ENCODE measurements at places on chromosomes 2 and 18.

DNA sequence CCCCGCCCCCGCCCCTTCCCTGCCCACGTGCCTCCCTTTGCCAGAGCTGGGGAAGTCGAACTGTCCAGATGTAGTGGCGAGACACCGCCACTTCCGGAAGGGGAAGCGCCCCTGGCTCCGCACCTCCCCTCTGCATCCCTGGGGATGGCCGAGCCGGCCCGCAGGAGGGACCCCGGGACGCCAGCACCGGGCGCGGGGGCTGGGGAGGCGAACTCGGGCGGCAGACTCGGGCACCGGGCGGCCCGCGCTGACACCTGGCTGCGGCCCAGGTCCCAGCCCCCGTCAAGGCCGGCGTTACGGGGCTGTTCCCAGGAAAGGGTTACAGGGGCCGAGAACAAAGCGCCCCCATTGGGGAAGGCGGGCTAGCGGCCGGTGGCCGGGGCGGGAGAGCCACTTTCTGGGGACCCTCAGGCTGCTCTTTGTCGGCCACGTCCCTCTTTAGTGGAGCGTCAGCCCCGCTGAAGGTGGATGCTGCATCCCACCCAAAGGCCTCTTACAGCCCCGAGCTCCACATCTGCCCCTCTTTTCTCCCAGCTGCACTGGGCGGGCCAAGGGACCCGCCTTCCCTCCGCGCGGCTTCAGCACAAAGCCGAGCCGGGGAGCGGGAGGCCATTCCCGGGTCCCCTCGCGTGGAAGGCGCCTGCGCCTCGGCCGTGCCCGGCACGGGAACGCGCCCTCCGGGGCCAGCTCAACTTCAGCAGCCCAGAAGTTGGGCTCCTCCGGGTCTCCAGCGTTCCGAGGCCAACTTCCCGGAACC is 1.3 kb downstream of the SDC1 start:
- DNase-seq: peak; percentile 69

- peak; percentile 94 for DNase-seq
These were observed 8.7 kb downstream of the CHMP1B start for GRCh38 chr18:11859903-11860407.

- DNase-seq: no peak
These were observed 6.6 kb upstream of the C2orf72 start for GRCh38 chr2:231030725-231031124.

DNA sequence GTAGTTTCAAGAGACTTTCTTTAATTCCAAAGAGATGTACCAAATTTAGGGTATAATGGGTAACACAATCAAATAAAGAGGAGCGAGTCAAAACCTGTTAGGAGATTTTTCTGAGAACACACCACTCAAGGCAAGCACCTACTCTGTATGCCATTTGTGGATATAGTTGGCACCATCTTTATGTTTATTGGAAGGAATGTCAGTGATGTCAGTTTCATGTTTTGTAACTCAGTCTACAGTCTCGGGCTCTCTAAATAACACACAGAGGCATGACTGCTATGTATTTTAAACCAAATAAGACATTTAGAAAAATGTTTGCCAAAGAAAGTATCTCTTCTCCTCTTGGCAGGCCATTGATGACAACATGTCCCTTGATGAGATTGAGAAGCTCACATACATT is 59.7 kb downstream of the CPS1 start:
- DNase-seq: no peak

DNA sequence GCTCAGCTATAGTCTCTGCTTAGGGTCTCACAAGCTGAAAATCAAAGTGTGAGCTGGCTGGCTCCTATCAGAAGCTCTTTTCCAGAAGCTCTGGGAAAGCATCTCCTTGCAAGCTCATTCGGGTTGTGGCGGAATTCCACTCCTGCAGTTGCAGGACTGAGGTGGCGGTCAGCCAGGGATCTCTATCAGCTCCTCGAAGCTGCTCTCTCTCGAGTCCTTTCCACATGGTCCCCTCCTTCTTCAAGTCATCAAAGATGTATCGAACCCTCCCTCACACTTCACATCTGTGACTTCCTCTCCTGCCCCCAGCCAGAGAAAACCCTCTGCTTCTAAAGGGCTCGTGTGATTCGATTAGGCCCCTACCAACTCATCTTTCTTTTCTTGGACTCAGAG is 141.7 kb downstream of the ZFP36L2 start:
- no peak for DNase-seq

GRCh38 chr2:197184959-197185586 is 125.5 kb downstream of the ANKRD44 start:
- no peak for DNase-seq

- no peak for DNase-seq
These were observed 71.0 kb downstream of the STK39 start for GRCh38 chr2:168176402-168176801.

All from HT1080 (cell line).